ENCODE measurements at places on chromosomes 2 and 18. TPM values are rescaled to one million over a fixed set of nuclear protein-coding genes. Genes with fewer than 3 reads are reported as not detected.

GRCh38 chr2:187264612-187265011 is 183.4 kb downstream of the CALCRL start:
- no peaks in the 10 kb centered on the region for H3K36me3 ChIP-seq
- no peaks in the 10 kb centered on the region for H3K27me3 ChIP-seq
- H3K27ac ChIP-seq: no peak overlapping the region
- no peak for DNase-seq

DNA sequence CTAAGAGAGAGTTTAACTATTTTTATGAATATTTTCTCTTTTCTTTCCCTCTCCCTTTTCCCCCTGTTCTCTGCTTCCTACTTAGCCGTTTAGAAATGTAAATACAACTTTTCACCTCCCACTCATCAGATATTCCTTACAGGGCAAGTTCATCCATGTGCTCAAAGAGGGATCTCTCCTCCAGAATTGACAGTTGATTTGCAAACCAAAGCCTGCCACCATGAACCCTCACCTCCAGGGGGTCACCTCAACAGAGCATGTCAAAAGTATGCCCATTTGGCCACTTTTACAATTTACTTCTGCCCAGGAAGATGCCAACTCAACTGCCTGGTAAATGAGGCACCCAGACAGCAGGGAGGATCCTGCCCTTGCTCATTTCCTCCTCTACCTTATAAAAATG is 149.2 kb upstream of the GYPC start:
- no peaks in the 10 kb centered on the region for H3K36me3 ChIP-seq
- no peaks in the 10 kb centered on the region for H3K4me1 ChIP-seq
- no peak for DNase-seq

TUBA3E gene
- total RNA-seq: not detected

DNA sequence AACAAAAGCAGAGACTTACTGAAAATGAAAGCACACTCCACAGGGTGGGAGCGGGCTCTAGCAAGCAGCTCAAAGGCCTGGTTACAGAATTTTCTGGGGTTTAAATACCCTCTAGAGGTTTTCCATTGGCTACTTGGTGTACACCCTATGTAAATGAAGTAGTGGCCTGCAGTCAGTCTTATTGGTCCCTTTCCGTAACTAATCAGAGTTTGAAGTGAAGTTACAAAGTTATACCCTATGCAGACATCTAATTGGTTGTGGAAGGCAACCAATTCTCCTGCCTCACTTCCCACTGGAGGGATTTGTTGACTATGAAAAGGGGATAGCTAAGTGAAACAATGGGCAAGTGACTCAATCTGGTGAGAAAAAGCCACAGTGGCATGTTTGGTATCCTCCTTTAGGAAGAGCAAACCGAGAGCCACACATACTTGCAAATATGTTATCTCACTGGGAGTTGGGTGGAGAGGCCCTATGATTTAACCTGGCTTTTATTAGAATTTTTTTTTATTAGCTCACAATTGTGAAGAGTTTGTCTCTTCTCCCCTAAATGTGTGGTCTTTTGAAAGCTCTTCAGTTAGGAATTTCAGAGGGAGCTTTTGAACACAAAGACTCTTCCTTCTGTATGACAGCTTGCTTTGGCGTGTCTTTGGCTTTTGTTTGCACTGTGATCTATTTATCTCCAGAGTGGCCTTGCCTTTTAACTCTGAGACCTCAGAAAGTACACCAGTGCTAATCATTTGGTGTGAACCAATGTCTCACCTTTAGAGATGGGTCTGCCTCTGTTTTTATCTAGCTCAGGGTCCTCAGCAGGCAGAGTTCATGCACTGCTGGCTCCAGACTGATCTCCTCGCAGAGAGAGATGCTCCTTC is 69.6 kb downstream of the MAP4K4 start:
- no peak overlapping the region for H3K4me3 ChIP-seq
- no peaks in the 10 kb centered on the region for H3K27me3 ChIP-seq
- H3K36me3 ChIP-seq: no peaks in the 10 kb centered on the region

- H3K4me1 ChIP-seq: no peaks in the 10 kb centered on the region
- no peaks in the 10 kb centered on the region for H3K27me3 ChIP-seq
- H3K27ac ChIP-seq: no peak overlapping the region
- H3K36me3 ChIP-seq: no peaks in the 10 kb centered on the region
- no peak overlapping the region for H3K4me3 ChIP-seq
These were observed 500.9 kb upstream of the DSEL start for GRCh38 chr18:68017385-68017784.

EPC2 gene
- 11.1 TPM for total RNA-seq

DNA sequence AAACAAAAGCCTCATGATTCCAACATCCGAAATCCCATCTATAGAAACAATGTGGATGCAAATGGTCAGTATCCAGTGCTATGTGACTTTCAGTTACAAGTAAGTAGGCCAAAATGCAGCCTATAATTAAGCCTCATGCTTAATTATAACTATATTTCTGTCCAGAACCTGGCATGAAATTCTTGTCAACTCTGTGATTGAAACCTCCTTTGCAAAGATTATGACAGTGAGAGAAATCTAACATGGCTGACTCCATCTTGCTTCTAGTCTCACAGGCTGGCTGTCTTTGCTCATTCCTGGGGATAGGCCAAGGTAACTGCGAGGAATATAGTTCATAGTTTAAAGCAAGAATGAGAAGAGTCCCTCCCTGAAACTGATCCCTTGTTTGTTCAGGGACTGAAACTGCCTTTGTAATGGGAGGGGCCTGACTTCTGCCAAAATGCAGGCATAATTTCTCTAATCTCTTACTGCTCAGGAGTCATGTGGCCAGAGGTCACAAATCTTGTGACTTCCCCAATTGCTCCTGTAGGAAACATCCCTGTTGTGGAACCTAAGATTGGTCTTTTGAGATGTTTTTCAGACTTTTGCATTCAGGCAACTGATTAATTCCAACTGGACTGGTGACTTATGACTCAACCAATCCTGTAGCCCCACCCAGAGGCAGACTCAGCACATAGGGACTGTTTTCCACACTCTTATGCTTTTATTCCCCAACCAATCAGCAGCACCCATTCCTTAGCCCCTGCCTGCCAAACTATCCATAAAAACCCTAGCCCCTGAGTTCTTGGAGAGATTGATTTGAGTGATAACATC is 84.5 kb upstream of the TLK1 start:
- no peak for DNase-seq
- H3K36me3 ChIP-seq: no peaks in the 10 kb centered on the region
- H3K4me3 ChIP-seq: no peak overlapping the region
- no peaks in the 10 kb centered on the region for H3K27me3 ChIP-seq

PRSS56 gene
- total RNA-seq: not detected

- H3K27ac ChIP-seq: peak overlapping the region; percentile 90
- peak; percentile 85 for DNase-seq
- peaks cover 38% of the 10 kb centered on the region for H3K4me1 ChIP-seq
- no peaks in the 10 kb centered on the region for H3K27me3 ChIP-seq
- H3K4me3 ChIP-seq: no peak overlapping the region
- peaks cover 7% of the 10 kb centered on the region for H3K36me3 ChIP-seq
These were observed 33.8 kb downstream of the HS1BP3 start for GRCh38 chr2:20617081-20617575.

DNA sequence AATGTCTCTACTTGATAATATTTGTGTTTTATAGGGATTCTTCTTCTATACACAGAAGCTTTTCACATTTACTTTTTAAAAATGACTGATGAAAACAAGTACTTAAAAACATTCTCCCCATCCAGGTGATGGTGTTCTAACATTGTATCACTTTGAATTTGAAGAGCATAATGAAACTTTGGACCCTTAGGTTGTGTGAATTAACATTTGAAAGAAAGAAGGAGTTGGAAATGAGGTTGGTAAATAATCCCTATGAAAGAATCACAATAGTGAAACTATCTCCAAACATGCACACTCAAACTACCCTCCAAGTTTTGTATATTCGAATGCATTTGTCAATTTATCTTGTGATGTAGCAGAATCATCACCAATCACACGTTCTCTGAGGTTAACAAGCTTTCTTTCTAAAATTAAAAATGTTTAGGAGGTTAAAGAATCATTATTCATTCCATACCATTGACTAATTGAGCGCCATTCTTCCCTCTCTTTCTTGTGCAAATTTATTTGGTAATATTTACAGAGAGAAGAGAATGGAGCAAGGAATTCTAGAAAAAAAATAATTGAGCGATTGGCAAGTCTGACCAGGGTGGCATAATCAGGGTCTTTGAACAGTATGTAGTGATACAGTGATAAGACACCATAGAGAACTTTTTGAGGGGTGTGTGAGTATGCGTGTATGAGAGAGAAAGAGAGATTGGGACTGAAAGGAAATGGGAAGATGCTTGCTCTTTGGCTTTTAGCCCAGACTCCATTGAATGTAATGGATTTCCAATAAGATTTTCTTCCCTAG is 260.0 kb upstream of the NRXN1 start:
- no peak overlapping the region for H3K27ac ChIP-seq
- H3K4me1 ChIP-seq: no peaks in the 10 kb centered on the region
- no peaks in the 10 kb centered on the region for H3K36me3 ChIP-seq
- no peak for DNase-seq
- no peak overlapping the region for H3K4me3 ChIP-seq
- no peaks in the 10 kb centered on the region for H3K27me3 ChIP-seq

SNRPD1 gene
- 16.3 TPM for total RNA-seq

CTAGE1 gene
- total RNA-seq: not detected

All from right lobe of liver (tissue), 6 donors.